ENCODE measurements at places on chromosomes 2 and 18.

GRCh38 chr2:1595274-1595673, 149.0 kb downstream of the PXDN start:
- no peak for DNase-seq

- DNase-seq: no peak
These were observed 269.3 kb downstream of the ALPK2 start for GRCh38 chr18:58359620-58360019.

GRCh38 chr18:36066001-36066400, 1.4 kb downstream of the RPRD1A start:
- DNase-seq: no peak

GRCh38 chr18:41899535-41899934, 55.5 kb upstream of the PIK3C3 start:
- no peak for DNase-seq

DNA sequence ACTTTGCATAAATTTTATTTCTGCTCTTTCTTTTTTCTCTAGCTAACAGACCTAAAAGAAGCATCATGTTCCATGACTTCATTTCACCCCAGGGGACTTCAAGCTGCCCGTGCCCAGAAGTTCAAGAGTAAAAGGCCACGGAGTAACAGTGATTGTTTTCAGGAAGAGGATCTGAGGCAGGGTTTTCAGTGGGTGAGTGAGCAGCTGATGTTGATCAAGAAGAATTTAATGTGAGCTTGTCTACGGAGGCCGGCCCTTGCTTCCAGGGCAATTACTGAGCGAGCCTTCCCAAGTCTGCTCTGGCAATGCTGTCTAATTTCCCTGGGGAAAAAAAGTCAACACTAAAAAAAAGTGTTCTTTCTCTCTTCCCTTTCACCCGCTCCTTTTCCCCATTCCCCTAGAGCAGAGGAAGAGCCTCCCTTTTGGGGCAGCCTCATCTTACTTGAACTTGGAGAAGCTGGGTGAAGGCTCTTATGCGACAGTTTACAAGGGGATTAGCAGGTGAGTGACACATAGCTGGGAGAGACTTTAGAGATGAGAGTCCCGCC, 1.2 kb downstream of the CDK15 start:
- DNase-seq: no peak

- no peak for DNase-seq
These were observed 360.7 kb downstream of the SPAG16 start for GRCh38 chr2:213644926-213645325.

DNA sequence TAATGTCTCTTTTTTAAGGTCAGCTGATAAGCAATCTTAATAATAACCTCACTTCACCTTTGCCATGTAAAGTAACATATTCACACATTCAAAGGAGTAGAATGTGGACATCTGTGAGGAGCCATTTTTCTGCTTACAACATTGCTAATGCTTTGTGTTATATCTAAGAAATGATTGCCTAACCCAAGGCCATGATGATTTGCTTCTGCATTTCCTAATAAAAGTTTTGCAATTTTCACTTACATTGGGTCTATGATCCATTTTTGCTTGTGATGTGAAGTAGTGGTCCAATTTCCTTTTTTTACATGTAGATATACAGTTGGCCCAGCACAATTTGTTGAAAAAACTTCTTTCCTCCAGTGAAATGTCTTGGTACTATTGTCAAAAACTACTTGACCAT, 22.0 kb downstream of the RELCH start:
- no peak for DNase-seq
